Stimulated activated CD8-positive, alpha-beta memory T cell treated with anti-CD3 and anti-CD28 coated beads, Interleukin-4, amount 100 ng/mL, for 4 hours (primary cell): ENCODE measurements at places on chromosomes 11 and 22.

GRCh38 chr11:1303973-1304372 lies 5.5 kb downstream of the TOLLIP start:
- no peak for DNase-seq

DNA sequence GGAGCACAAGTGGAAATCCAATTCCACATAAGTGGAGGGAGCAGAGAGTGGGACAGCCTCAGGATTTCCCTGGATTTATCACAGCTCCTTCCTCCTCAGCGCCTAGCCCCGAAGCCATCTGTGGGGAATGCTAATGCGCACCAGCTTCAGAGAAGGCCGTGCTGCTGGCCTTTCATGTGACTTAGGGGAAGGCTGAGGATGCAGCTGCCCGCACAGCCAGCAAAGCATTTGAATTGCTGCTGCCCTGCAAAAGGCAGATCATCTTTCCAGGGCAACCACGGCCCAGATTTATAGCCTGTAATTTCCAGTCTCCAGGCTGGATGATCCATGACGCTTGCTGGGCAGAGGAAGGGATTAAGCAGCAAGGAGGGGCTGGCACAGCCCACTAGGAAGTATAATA lies 29.9 kb downstream of the SYN3 start:
- DNase-seq, result no peak

DNA sequence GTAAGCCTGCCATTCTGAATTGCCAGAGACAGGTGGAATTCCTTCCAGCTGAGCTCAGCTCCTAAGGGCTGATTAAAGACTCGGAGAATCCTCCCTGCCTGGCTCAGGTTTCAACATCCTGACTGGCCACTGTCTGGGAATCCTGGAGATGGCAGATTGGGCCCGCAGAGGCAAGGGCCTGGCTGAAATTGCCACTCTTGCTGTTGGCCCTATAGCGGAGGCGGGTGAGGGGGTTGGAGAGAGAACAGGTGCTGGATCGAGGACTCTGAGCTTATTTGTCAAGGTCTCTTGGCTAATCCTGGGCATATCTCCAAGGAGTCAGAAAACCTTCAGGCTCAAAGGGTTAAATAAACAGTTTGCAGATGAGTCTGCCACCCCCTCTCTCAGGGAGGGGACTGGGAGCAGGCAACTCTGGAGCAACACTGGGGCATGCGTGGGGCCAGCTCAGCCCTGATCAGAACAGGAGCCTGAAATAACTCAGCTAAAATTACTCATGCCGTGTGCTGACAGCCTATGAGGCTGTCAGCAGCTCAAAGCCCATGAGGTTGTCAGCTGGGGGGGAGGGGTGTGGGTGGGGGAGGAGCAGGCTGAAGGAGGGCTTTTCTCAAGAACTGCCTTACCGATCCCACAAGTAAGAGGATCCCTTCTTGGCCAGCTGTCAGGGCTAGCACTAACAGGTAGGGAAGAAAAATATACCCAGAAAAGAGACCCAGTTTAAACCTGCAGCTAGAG lies 14.7 kb upstream of the MFRP start:
- no peak for DNase-seq

DNA sequence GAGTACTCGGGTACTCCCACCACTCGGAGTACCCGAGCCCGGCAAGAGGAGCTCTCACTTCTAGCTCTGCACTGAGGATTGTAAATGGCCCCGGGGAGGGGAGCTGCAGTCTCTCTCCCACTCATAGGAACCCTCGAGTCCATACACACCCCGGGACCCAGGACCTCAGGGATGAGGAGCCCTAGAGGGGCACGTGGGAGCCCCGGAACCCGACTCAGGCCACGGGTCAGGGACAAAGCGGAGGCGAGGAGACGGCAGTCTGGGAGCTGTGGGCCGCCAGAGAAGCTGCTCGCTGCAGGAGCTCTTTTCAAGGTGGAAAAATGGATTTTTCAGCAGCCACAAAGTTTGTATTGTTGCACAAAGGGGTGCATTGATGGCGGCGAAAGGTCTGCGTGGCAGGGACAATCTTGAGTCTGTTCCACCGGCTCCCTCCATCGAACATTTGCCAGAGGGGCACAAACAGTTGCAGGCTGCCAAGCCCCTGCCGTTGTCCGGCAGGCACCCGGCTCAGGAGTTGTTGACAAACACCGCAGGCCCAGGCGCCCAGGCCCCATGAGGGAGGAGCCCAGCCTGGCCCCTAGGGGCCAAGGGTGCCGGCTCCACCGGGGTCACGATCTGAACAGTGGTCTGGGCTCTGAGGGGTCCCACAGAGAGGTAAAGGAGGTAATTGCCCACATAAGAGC lies 5.7 kb upstream of the FLI1 start:
- no peak for DNase-seq

DNA sequence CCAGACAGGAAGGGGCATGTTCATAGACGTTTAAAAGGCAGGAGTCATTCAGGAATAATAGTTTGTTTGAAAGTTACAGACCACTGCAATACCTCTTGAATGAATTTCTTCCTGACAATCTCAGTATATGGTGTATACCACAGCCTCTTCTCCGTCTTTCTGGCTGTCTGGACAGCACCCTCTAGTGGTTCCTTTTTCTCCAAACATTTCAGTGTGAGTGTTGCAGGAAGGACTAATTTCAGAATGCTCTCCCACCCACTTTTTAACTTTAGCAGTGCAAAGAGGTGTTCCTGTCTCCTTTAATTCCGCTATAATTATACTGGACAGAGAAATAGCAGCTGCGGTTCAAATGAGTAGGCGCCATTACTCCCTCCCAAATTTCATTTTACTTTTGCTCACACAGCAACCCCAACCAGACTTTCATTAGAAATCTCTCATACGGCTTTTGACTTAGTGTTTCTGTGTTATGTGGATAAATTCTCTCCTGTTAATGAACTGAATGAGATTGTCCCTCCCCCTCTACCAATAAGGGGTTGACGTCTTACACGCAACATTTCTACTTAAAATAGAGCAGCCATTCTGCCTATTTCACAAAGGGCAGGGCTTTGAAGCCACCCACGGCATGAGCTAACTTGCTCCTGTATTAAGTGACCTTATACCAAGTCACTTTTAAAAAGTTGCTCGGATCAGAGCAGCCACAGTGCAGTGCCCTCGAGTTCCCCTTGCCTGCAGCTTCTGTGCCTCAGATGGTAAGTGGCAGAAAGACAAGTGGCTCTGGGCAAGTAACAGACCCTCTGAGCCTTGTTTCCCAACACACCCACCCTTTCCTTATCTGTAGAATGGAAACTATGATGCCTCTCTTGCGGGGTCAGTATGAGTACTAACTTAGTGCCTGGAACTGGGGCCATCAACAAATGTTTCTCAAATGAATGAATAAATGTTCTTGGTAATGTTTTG lies 368.6 kb downstream of the OPCML start:
- no peak for DNase-seq
